ENCODE measurements at places on chromosomes 3 and 15. TPM values are rescaled to one million over a fixed set of nuclear protein-coding genes. Genes with fewer than 3 reads are reported as not detected.
A peak's percentile ranks its signal among the peaks of the same experiment; 100 is the strongest.

GRCh38 chr3:131995891-131996290 is 38.9 kb downstream of the CPNE4 start:
- DNase-seq = no peak

- DNase-seq = no peak
Observed at GRCh38 chr3:169117264-169117663, 546.2 kb downstream of the MECOM start.

DNA sequence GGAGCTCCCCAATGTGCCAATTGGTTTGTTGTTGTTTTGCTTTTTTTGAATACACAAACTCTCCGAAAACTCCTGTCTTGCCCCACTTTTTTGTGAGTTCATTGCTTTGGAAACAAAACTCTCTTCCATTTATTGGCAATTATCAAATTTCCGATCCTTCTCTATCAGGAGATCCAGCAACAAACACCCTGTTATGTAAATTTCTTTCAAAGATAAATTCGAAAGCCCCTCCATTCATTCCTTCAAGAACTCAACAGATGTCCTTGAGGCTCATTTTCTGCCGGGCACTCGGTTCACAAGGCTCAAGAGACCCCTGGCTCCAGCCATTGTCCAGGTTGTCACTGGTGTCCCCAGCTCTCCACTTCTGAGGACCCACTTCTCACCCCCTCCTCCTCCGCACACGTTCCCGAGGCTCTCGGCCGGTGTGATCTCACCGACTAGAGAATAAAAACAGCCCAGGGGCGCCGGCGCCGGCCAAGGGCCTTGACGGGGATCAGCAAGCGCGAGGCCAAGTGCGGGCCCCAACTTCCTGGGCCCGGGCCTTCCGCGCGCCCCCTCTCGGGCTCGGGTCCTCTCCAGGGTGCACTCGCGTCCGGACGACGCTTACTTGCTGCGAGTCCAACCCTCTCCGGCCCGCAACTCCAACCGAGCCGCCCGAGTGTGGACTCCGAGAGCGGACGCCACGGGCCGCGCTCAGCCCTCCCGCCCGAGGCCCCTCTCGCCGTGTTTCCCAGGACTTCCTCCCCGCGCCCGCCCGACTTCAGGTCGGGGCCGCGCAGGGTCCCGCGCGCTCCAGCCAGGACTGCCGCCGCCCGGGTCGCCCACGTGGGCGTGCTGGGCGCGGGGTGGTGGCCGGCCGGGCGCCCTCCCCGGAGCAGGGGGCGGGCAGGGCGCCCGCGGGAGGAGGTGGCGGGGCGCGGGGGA is 533 bp upstream of the SMAD3 start:
- peak; percentile 50 for DNase-seq

DNA sequence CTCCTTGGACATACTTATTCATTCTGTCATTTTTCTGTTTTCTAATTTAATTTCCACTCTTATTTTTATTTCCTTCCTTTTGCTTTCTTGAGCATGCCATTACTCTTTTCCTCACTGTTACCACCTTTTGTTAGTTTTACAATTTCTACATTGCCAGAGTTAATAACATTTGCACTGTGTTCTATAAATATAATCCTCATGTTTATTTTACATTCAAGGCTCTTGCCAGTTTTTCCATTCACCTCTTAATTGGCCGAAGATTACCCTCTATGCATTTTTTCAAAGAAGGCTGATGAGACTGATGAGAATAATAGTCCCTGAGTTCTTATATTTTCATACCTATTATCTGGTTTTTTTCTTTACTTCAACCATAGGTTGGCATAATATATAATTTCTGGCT is 10.5 kb downstream of the BTD start:
- no peak for DNase-seq

- no peak for DNase-seq
Observed at GRCh38 chr3:83034806-83035703, 1273.6 kb upstream of the GBE1 start.

GRCh38 chr15:67244971-67245478 is 9.4 kb downstream of the AAGAB start:
- DNase-seq = no peak

DNA sequence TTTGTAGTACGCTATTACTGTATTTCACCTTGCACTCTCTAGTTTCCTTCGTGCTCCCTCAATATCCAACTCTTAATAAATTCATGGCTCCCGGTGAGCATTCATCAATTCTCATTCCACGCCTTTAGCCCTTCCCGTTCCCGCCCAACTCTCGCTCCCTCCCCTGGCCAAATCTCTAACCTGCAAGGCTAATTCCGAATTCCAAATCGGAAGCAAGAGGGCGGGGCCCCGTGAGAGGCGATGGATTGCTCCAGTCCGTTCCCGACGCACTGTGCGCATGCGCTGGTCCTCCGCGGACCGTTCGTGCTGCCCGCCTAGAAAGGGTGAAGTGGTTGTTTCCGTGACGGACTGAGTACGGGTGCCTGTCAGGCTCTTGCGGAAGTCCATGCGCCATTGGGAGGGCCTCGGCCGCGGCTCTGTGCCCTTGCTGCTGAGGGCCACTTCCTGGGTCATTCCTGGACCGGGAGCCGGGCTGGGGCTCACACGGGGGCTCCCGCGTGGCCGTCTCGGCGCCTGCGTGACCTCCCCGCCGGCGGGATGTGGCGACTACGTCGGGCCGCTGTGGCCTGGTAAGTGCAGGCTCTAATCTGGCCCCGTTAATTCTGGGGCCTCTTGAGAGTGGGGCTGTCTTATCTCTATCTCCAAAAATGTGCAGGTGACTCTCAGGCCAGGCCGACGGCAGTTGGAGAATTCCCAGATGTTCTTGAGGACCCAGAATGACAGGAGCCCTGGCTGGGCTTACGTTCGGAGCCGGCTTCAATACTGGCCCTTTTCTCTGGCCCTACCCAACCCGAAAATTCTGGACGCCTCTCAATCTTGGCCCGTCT is at the start of gene OPA1:
OPA1 (plus strand) TSS at position 368 of the 827 bp plus-strand sequence; CDS start at position 538, 170 bp downstream.
- peak; percentile 99 for DNase-seq

Gene CADM2
- total RNA-seq = 0.59 TPM

Gene OR5K4
- not detected for total RNA-seq
